Fibroblast of lung (primary cell): ENCODE measurements at places on chromosomes 13 and 19. TPM values are rescaled to one million over a fixed set of nuclear protein-coding genes. Genes with fewer than 3 reads are reported as not detected.

DNA sequence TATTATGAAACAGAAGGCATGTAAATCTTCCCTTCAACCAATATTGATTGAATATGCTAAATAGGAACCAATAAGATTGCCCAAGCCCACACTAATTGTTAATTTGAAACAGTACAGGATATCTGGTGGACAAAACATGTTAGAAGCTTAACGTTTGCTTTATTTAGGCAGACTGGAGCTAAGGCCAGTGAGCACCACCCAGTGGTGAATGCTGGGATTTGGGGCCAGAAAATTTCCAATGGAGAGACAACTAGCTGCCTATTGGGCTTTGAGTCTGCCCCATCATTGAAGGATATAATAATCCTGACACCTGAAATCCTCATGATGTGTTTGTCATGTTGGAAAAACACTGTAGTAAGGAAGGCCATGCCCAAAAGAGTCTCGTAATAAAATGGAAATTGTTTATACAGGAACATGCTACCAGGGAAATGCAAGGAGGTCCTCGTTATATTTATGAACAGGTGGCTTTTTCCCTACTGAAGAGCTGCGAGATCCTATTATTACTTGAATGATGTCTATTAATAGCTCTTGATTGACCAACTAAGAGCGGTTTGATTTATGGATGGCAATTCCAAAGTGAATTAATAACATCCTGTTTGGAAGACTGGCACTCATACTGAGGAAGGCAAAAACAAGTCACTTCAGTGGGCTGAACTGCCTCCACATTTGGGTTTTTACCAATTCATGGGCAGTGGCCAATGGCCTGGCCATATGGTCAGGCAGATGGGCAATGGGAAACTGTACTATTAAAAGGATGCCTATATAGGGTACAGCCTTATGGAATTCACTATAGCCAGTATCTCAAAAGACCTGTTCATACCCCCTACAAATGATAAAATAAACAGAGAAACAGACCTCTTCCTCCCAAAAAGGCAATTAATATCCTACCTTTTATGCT lies 8.7 kb downstream of the SIGLECL1 start:
- no peaks in the 10 kb centered on the region for H3K36me3 ChIP-seq
- DNase-seq: no peak
- H3K4me1 ChIP-seq: no peaks in the 10 kb centered on the region

DNA sequence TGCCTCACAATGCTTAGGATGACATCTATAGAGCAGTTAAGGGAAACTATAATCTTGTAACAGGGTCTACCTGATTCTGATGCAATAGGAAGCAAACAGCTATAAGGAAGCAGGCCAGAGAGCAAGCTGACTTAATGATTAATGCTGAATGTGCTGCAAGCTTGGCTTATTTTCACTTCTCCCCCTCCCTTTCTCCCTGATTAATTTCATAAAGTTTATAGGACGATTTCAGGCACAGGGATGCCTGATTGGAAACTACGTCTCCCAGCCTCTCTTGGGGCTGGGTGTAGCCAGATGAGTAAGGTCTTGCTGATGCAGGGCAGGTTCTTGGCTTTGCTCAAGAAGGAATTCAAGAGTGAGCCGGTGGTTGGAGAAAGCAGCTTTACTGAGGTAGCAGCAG lies 82.8 kb upstream of the MRI1 start:
- no peaks in the 10 kb centered on the region for H3K27me3 ChIP-seq
- no peak overlapping the region for H3K4me3 ChIP-seq
- H3K4me1 ChIP-seq: no peaks in the 10 kb centered on the region
- no peak overlapping the region for H3K27ac ChIP-seq

GRCh38 chr19:41426952-41427646 lies at the start of gene B3GNT8:
TSS of gene B3GNT8 (minus strand) at chr19:41427374. CDS start at chr19:41426778, 596 bp downstream.
- H3K27ac ChIP-seq: peak within 1 kb of the TSS; percentile 44
- H3K36me3 ChIP-seq: peaks cover 14% of the 10 kb centered on the region
- H3K4me1 ChIP-seq: peaks cover 9% of the 10 kb centered on the region

GRCh38 chr13:24176351-24177101 lies 16.0 kb downstream of the SPATA13 start:
- DNase-seq: no peak
- no peaks in the 10 kb centered on the region for H3K36me3 ChIP-seq
- H3K4me1 ChIP-seq: no peaks in the 10 kb centered on the region
- no peak overlapping the region for H3K27ac ChIP-seq
- H3K4me3 ChIP-seq: no peak overlapping the region

GRCh38 chr13:58085819-58086218 lies 454.3 kb downstream of the PCDH17 start:
- no peak overlapping the region for H3K4me3 ChIP-seq
- H3K27me3 ChIP-seq: no peaks in the 10 kb centered on the region
- peak; percentile 81 for DNase-seq
- no peak overlapping the region for H3K27ac ChIP-seq

DNA sequence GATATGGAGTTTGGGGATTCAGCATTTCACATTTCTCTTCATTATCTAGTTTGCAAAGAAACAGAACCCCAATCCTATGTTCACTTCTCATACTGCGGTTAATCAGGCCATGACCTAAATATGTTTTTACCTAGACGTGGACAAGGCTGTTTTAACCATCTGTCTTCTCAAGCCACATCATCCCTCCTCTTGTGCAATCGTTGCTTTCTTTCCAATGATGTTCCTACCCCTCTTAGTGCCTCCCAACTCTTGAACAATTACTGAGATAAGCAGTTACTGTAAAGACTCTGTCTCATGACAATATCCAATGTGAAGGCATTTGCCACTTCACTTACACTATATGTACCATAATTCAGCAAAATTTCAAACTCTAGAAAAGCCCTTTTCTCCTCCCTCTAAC lies 406.2 kb downstream of the LIG4 start:
- H3K36me3 ChIP-seq: no peaks in the 10 kb centered on the region
- DNase-seq: no peak
- H3K4me3 ChIP-seq: no peak overlapping the region
- H3K27ac ChIP-seq: no peak overlapping the region

DNA sequence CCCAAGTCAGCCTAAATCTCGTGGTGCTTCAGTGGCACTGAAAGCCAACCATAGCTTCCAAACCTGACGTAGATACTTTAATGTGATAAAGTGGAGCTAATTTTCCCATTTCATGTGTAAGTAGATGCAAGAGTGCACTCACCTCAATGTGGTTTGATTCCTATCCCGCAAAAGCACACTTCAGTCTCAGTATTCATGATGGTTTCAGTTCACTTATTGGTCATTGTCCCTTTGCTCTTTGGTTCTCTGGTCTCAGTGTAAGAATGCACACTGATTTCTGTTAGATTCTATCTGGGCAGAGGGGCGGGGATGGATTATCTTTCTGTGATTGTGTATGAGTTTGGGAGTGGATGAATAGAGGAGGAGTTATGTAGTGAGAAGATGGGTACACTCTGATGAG lies 340.6 kb downstream of the KCNRG start:
- DNase-seq: no peak
- H3K4me1 ChIP-seq: peaks cover 9% of the 10 kb centered on the region
- H3K27me3 ChIP-seq: no peaks in the 10 kb centered on the region
- H3K36me3 ChIP-seq: no peaks in the 10 kb centered on the region

- H3K4me3 ChIP-seq: no peak overlapping the region
- no peak overlapping the region for H3K27ac ChIP-seq
- peak; percentile 83 for DNase-seq
- no peaks in the 10 kb centered on the region for H3K36me3 ChIP-seq
Observed at GRCh38 chr13:43830497-43830881, 43.7 kb upstream of the ENOX1 start.

- no peaks in the 10 kb centered on the region for H3K27me3 ChIP-seq
- no peak overlapping the region for H3K27ac ChIP-seq
- H3K4me3 ChIP-seq: no peak overlapping the region
- no peaks in the 10 kb centered on the region for H3K36me3 ChIP-seq
- DNase-seq: no peak
Observed at GRCh38 chr19:1789261-1790041, 22.6 kb downstream of the ATP8B3 start.

DNA sequence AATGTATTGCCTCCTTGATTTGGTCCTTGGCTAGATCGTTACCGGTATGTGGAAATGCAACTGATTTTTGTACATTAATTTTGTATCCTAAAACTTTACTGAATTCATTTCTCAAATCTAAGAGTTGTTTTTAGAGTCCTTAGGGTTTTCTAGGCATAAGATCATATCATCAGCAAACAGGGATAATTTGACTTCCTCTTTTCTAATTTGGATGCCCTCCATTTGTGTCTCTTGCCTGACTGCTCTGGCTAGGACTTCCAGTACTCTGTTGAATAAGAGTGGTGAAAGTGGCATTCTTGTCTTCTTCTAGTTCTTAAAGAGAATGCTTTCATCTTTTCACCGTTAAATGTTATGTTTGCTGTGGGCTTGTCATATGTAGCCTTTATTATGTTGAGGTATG lies 12.0 kb upstream of the CYP2A13 start:
- no peak overlapping the region for H3K27ac ChIP-seq
- no peaks in the 10 kb centered on the region for H3K27me3 ChIP-seq
- H3K4me1 ChIP-seq: no peaks in the 10 kb centered on the region
- no peak for DNase-seq

GRCh38 chr19:8505680-8506401 lies 3.4 kb upstream of the PRAM1 start:
- no peaks in the 10 kb centered on the region for H3K4me1 ChIP-seq
- peaks cover 1% of the 10 kb centered on the region for H3K36me3 ChIP-seq
- no peak overlapping the region for H3K27ac ChIP-seq
- peak overlapping the region; percentile 35 for H3K4me3 ChIP-seq
- DNase-seq: peak; percentile 65

- peak; percentile 62 for DNase-seq
- no peak overlapping the region for H3K27ac ChIP-seq
- H3K27me3 ChIP-seq: no peaks in the 10 kb centered on the region
- H3K4me1 ChIP-seq: no peaks in the 10 kb centered on the region
Observed at GRCh38 chr13:41835871-41836270, 125.0 kb downstream of the VWA8 start.

GRCh38 chr19:6531956-6532243 lies 1.1 kb downstream of the TNFSF9 start:
- peaks cover 5% of the 10 kb centered on the region for H3K4me1 ChIP-seq
- no peak for DNase-seq
- no peak overlapping the region for H3K27ac ChIP-seq
- H3K27me3 ChIP-seq: peaks cover 8% of the 10 kb centered on the region

- H3K27me3 ChIP-seq: no peaks in the 10 kb centered on the region
- DNase-seq: no peak
- no peak overlapping the region for H3K27ac ChIP-seq
- H3K4me1 ChIP-seq: no peaks in the 10 kb centered on the region
Observed at GRCh38 chr13:60000081-60000480, 163.6 kb downstream of the DIAPH3 start.

DNA sequence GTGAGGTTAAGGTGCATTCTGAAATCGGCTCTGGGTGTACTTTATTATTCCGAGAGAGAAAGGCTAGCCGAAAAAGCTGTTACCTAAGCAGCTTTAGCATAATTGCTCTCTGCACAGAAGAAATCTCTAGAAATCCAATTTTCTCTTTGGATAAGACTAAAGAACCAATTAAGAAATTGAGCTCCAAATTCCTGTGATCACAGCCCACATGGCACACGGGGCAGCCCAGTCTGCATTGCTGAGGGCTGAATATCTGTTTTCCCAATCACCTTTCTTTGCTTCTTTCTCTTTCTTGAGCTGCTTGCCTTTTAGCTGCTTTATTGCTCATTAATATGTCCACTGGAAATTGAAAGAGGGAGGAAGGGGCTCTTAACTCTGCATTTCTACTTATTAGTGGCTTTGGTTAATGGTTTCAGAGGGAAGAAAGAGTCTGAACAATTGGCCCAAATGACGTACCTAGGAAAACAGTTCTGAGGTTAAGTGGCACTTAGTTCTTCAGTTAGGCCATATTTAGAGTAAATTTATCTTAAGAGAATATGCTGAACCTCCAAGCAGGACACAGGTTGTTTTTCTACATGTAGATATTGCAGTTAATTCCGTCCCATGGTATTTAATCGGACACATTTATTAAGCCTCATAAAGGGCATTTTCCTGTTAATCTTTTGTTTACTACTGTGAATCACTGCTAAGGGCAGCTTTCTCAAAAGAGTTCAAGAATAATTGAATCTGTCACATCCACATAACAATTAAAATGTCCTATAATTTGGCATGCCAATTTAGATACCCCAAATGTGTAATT lies 265.7 kb downstream of the ABCC4 start:
- peaks cover 6% of the 10 kb centered on the region for H3K36me3 ChIP-seq
- DNase-seq: no peak
- no peaks in the 10 kb centered on the region for H3K27me3 ChIP-seq
- no peak overlapping the region for H3K4me3 ChIP-seq
- H3K4me1 ChIP-seq: no peaks in the 10 kb centered on the region

GRCh38 chr13:81393721-81394120 lies 1052.8 kb upstream of the SPRY2 start:
- no peak overlapping the region for H3K4me3 ChIP-seq
- H3K4me1 ChIP-seq: no peaks in the 10 kb centered on the region
- no peak overlapping the region for H3K27ac ChIP-seq
- DNase-seq: no peak
- no peaks in the 10 kb centered on the region for H3K27me3 ChIP-seq
- no peaks in the 10 kb centered on the region for H3K36me3 ChIP-seq

- H3K4me3 ChIP-seq: no peak overlapping the region
- peak; percentile 66 for DNase-seq
- H3K36me3 ChIP-seq: no peaks in the 10 kb centered on the region
- no peaks in the 10 kb centered on the region for H3K27me3 ChIP-seq
Observed at GRCh38 chr19:17775991-17776803, 18.7 kb upstream of the B3GNT3 start.

- H3K27me3 ChIP-seq: no peaks in the 10 kb centered on the region
- H3K27ac ChIP-seq: no peak overlapping the region
- no peaks in the 10 kb centered on the region for H3K4me1 ChIP-seq
- no peak overlapping the region for H3K4me3 ChIP-seq
- DNase-seq: no peak
- no peaks in the 10 kb centered on the region for H3K36me3 ChIP-seq
Observed at GRCh38 chr13:50574731-50575130, 268.8 kb downstream of the DLEU7 start.

GRCh38 chr19:47158879-47159503 lies 28.4 kb downstream of the SAE1 start:
- no peak overlapping the region for H3K27ac ChIP-seq
- H3K36me3 ChIP-seq: peaks cover 8% of the 10 kb centered on the region
- no peaks in the 10 kb centered on the region for H3K27me3 ChIP-seq
- H3K4me1 ChIP-seq: peaks cover 10% of the 10 kb centered on the region

DNA sequence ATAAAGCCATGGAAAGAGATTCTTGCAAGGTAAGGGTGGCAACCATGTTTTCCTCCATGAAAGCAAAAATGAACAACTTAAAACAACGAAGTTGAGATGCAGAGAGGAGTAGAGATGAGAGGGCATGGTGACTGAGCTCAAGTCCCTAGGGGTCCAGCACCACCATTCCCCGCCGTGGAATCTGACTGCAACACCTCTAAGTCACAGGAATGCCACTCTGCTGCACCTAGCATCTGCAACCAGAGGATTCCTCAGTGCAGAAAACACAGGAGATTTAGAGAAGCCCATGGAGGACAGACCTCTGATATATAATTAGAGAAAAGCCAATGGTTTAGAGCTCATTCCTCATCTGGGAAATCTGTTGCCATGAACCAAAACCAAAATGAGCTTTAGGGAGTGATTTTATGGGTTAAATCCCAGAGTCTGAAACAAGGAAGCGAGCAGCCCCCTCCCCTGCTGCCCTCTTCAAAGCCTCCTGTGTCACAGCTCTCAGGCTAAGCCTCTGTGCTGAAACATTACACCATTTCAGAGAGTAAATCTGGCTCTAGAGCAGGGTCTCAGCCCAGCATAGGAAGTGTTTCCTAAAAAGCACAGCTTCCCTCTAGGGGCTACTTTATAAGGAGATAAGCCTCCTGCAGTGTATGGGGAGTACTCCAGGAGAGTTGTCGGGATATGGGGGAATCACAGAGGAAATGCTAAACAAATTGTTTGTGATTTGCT lies 1043.6 kb downstream of the UQCRFS1 start:
- no peak overlapping the region for H3K27ac ChIP-seq
- H3K27me3 ChIP-seq: no peaks in the 10 kb centered on the region
- H3K4me1 ChIP-seq: no peaks in the 10 kb centered on the region
- H3K4me3 ChIP-seq: no peak overlapping the region
- no peaks in the 10 kb centered on the region for H3K36me3 ChIP-seq

SNAPC2 gene
- total RNA-seq: 11.4 and 12.8 TPM in 2 replicates

ZNF729 gene
- total RNA-seq: not detected in 2 replicates

SGCG gene
- 1.5 and 8.5 TPM in 2 replicates for total RNA-seq

TRPC4 gene
- total RNA-seq: 1.7 and 2.6 TPM in 2 replicates
